ENCODE measurements at places on chromosomes 6 and 20. TPM values are rescaled to one million over a fixed set of nuclear protein-coding genes. Genes with fewer than 3 reads are reported as not detected.

Gene PTK6
- total RNA-seq, result not detected

Gene PXDC1
- 48.8 TPM for total RNA-seq

Gene KCNB1
- not detected for total RNA-seq

Gene CALHM4
- total RNA-seq, result not detected

Gene INSM1
- not detected for total RNA-seq

Gene CPXM1
- 0.83 TPM for total RNA-seq

Gene CNKSR3
- 10.8 TPM for total RNA-seq

Gene SAPCD1
- 1.9 TPM for total RNA-seq

Gene UNC5CL
- under 0.01 TPM for total RNA-seq

Gene RNF144B
- 1.2 TPM for total RNA-seq

Gene GNMT
- 0.17 TPM for total RNA-seq

Gene SLX4IP
- total RNA-seq, result 6.5 TPM

Gene SMLR1
- total RNA-seq, result not detected

Gene AHCY
- 70.3 TPM for total RNA-seq

Gene TRIM15
- not detected for total RNA-seq

Gene SLC18B1
- total RNA-seq, result 11.5 TPM

Gene MYL9
- 15.1 TPM for total RNA-seq

Gene TULP1
- total RNA-seq, result 0.17 TPM

Gene VIP
- total RNA-seq, result not detected

Gene POLH
- total RNA-seq, result 27.9 TPM

Gene CLVS2
- total RNA-seq, result under 0.01 TPM

Gene SLC22A23
- total RNA-seq, result 4.7 TPM

Gene OPRM1
- total RNA-seq, result not detected

Gene GSTA1
- total RNA-seq, result not detected

Gene MKKS
- total RNA-seq, result 6.6 TPM

Gene HDGFL1
- total RNA-seq, result not detected

Gene VAPB
- total RNA-seq, result 12.2 TPM

Gene TUBB1
- total RNA-seq, result not detected

Gene TMEM244
- total RNA-seq, result not detected

Gene RBM24
- 0.29 TPM for total RNA-seq

Gene C20orf202
- total RNA-seq, result under 0.01 TPM

Gene POM121L2
- not detected for total RNA-seq

Gene FLRT3
- total RNA-seq, result 5.0 TPM

Gene COX7A2
- total RNA-seq, result 190 TPM

Gene LRFN2
- total RNA-seq, result not detected

Gene XKR7
- total RNA-seq, result under 0.01 TPM

Gene SLC32A1
- total RNA-seq, result not detected

Gene SLC26A8
- 0.87 TPM for total RNA-seq

Gene PAK5
- total RNA-seq, result under 0.01 TPM

Gene TNXB
- 7.7 TPM for total RNA-seq

Gene C4B
- total RNA-seq, result 6.8 TPM

Gene ZNF292
- 34.9 TPM for total RNA-seq

Gene SLC22A3
- total RNA-seq, result 0.58 TPM

Gene DDX27
- total RNA-seq, result 39.7 TPM

Gene LYRM2
- total RNA-seq, result 30.3 TPM

Gene NEU1
- total RNA-seq, result 120 TPM

Gene PLA2G7
- not detected for total RNA-seq

Gene FOXF2
- total RNA-seq, result 55.7 TPM

Gene SLC16A10
- total RNA-seq, result not detected

Gene TNFRSF6B
- total RNA-seq, result 66.5 TPM

Gene OR12D3
- total RNA-seq, result not detected

Gene B4GALT5
- 21.8 TPM for total RNA-seq

Gene ARG1
- total RNA-seq, result not detected

Gene HLA-DRB5
- total RNA-seq, result 0.15 TPM

Gene CPNE5
- 0.15 TPM for total RNA-seq

Gene TNF
- total RNA-seq, result not detected

Gene ZNF831
- not detected for total RNA-seq

Gene DEFB124
- total RNA-seq, result not detected

Gene THEMIS
- not detected for total RNA-seq
